K562 (cell line): ENCODE measurements at places on chromosomes 6 and 20.

DNA sequence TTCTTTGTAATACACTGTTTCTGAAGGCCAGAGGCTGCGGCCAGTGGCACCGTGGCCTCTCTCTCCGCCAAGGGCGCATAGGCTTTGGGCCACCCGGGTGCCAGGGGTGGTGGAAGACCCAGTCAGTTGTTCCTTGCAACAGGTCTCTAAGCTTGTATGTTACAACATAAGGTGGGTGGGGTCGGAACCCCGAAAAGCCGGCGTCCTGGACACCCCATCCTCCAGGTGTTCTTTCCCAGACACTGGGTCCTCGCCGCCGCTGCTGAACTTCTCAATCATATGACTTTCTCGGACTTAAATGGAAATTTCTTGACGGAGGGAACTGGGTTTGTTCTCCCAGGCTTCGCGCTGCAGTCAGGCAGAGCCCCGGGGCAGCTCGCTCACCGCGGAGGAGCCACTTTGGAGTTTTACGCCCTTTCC lies 983 bp upstream of the KCNQ5 start:
- peak; percentile 16 for DNase-seq

DNA sequence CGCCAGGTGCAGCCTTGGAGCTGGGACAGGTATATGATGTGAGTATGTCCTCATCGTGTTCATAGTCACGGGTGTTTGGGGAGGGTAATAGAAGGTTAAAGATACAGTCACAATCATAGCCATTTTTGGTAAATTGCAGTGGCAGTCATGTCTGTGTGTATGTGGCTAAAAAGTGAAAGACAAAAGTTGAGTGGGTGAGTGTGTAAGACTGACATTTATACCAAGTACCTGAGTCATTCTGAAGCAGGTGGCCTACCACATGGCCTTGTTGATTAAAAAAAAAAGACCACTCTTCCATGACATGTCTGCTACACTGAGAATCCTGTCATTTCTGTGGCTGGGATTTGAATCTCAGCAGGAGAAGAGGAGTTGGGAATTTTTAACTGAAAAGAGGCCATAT lies 181.9 kb downstream of the SCP2D1 start:
- no peak for DNase-seq

DNA sequence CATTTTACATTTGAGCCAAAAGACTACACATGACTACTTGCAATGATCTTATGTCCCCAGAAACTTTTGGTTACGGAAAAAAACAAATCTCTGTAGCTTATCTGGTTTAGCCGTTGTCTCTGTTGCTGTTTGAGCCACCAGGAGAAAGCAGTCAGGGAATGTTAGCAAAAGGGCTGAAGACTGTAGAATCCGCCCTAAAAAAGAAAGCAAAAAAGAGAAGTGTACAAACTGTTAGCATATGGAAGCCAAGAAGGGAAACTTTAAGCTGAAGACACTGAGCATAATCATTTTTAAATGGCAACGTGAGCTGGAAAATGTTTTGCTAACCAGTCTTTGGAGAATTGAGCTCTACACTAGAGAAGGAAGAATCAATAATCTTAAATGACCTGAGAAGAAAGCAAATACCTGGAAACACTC lies 69.9 kb upstream of the MYLIP start:
- DNase-seq: no peak

DNA sequence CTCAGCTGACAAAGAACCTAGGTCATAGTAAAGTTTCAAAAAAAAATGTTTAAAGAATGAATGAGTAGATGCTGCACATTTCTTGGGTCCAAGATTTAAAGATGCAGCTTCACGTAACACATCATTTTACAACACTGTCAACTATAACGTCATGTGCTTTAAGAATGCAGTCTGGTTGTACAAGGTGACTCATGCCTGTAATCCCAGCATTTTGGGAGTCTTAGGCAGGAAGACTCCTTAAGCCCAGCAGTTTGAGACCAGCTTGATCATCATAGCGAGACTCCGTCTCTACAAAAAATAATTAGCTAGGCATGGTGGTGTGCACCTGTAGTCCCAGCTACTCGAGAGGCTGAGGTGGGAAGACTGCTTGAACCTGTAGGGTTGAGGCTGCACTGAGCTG lies 21.9 kb downstream of the SLC17A5 start:
- no peak for DNase-seq

DNA sequence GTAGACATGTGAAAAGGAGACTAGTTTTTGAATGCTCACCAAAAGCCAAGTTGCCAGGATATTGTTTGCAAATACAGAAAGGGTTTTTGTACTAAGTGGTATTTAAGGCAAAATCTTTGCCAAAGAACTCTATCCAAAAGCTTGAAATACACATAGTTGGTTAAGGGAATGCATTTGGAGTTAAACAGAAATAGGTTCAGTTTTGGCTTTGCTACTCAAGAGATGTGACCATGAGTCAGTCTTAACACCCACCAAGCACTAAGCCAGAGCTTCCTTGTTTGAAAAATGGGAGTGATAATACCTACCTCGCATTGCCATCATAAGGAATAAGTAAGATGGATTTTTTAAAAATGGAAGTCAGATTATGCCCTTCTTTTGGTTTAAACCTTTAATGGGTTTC lies 191.7 kb upstream of the LAMP5 start:
- no peak for DNase-seq

- DNase-seq: no peak
Observed at GRCh38 chr6:50657513-50657912, 55.8 kb upstream of the TFAP2D start.

- no peak for DNase-seq
Observed at GRCh38 chr6:47967843-47968242, 143.2 kb downstream of the PTCHD4 start.

DNA sequence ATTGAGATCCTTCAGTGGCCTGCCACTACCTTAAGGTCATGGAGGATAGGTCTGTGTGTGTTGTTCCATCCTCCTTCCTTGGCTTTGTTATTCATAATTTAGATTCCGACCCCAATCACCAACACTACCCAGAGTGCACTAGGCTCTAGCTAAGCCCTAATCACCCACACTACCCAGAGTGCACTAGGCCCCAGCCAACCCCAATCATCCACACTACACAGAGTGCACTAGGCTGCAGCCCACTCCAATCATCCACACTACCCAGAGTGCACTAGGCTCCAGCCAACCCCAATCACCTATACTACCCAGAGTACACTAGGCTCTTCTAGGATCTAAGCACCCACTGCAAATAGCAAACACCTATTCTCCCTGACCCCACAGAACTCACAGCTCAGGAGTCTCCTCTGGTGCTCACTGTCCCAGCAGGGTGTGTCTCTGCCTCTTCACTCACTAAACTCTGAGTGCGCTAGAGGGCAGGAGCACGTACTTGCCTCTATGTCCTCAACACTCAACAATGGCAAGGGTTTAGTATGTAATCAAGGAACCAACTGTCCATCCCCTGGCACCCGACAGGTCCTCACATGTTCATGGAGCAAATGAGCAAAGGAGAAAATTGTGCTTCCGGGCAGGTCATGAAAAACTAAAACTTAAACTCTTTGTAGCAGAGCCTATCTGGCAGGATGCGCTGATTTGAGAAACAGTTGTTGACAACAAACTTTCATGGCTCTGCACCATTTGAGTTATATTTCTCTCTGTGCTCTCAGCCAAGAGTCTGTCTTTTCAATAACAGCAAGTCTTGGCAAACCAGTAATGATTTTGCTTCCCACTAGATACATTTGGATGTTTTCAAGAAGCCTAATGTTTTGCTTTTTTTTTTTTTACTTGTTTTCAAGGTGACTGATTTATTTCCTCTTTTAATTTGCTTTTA lies 54.3 kb downstream of the SLC22A23 start:
- DNase-seq: no peak

DNA sequence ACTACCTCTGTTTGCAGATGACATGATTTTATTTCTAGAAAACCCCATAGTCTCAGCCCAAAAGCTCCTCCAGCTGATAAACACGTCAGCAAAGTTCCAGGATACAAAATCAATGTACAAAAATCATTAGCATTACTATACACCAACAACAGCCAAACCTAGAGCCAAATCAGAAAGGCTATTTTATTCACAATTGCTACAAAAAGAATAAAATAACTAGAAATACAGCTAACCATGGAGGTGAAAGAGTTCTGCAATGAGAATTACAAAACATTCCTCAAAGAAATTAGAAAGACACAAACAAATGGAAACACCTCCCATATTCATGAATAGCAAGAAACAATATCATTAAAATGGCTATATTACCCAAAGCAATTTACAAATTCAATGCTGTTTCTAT lies 65.6 kb upstream of the HTR1E start:
- DNase-seq: no peak
